CD4-positive, alpha-beta T cell treated with Interleukin-4 for 4 hours (primary cell): ENCODE measurements at places on chromosomes 6 and 20.
A peak's percentile ranks its signal among the peaks of the same experiment; 100 is the strongest.

DNA sequence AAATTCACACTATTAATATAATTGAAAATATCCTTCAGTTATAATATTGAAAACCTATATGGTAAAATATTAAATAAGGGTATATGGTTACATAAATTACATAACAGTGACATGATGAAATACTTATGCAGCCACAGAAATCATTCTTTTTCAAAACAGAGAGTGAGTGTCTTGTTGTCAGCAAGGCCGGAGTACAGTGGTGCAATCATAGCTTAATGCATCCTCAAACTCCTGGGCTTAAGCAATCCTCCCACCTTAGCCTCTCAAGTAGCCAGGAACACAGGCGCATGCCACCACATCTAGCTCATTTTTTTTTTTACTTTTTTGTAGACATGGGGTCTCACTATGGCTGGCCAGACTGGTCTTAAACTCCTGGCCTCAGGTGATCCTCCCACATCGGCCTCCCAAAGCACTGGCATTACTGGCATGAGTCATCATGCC is 40.4 kb downstream of the FAM8A1 start:
- no peak for DNase-seq

DNA sequence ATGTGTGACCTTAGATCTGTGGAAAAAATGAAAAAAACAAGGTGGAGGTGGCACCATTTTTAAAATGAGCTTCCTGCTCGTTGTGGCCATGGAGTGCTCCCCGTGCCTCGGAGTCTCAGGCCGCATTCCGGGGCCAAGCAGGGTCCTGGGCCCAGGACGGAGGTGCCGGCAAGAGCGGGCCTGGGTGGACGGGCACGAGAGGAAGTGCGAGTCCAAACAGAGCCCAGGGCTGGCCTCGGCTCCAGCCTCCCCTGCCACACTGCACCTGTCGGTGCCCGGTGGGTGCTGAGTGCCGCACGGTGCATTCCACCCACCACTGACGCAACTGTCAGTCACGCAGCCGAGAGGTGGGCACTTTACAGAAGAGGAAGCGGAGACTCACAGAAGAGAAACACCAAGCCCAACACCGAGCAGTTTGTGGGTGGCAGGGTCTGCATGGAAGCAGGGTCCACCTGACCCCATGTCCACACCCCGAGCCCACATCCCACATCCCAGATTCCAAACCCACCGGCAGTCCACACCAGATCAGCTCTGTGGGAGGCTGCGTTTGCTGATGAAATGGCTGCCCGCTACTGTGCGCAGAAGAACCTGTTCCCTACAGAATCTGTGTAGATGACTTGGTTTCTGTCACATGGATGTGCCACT is 97.7 kb downstream of the PSMB1 start:
- DNase-seq: no peak

- no peak for DNase-seq
These were observed 158.8 kb downstream of the JARID2 start for GRCh38 chr6:15404685-15404980.

DNA sequence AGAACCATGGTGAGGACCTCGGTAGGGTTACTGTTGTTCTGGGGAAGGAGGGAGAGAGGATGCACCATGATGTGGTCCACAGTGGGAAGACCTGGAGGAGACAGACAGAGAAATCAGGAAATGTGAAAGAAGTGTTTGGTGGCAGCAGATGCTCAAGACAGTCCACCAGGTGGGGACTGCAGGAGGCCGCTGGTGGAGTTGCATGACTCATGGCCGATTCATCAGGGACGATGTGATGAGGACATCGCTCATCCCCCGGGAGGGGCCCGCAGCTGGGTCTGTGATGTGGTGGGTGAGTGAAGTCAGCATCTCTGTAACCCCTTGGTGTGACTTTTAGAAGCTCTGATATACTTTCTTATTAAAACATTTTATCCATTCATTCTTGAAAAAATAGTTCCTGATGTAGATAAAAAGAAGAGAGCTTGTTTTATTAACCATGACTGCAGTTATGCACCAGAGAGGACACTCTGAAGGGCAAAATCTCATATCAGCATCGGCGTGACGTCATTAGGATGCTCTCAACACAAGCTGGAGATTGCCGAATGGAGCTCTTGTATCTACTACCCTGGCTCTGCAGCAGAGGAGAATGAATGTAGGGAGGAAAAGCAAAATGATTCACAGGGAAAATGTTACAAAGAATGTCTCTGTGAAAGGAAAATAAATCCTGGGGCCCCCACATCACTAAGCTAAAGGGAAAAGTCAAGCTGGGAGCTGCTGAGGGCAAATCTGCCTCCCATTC is 71.2 kb downstream of the RAMACL start:
- peak; percentile 60 for DNase-seq

- no peak for DNase-seq
These were observed 99.0 kb upstream of the PREP start for GRCh38 chr6:105501826-105502344.

- DNase-seq: no peak
These were observed 11.2 kb downstream of the PCIF1 start for GRCh38 chr20:45945678-45946148.

DNA sequence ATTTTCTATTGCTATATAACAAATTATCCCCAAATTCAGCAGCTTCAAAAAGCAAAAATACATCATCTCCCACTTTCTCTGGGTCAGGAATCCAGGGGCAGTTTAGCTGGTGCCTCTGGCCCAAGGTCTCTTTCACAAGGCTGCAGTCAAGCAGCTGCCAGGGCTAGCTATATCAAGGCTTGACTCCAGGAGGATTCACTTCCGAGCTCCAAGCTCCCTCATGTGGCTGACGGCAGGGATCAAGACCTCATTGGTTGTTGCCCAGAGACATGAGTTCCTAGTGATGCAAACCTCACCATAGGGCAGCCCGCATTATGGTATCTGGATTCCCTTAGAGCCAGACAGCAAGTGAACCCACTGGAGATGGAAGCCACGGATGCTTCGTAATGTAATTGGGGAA is 1.3 kb upstream of the VNN1 start:
- no peak for DNase-seq

DNA sequence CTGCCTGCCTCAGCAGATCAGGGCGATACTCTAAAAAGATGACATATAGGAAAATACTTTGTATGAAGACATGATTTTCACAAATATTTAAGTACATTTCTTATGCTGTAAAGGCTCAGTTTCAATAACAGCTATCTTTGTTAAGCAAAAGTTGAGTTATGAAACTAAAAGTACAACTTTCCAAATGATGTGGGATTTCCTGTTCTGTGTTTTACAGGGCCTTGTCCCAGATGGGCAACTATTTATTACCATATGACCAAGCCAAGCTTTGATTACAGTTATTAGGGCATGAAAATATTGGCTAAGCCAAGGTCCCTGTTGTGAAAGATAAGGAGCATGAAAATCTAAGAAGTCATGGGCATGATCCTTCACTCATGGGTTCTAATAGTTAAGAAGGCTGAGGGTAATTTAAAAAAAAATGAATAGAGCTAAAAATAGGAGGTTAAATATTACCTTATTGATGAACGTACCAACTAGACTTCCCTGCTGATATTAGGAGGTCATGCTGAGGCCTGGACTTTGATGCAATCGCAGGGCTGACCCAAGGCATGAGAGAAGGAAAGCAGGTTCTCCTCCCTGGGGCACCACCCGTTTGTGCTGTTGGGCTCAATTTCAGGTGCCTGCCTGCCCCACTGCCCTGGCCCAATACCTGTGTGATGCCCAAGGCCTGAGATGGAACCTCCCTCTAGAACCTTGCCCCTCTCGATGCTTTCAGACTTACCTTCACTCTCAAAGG is 294.4 kb upstream of the PRDM1 start:
- no peak for DNase-seq

GRCh38 chr6:113953346-113953745 is 17.6 kb downstream of the HDAC2 start:
- DNase-seq: no peak

GRCh38 chr6:150079604-150080003 is 10.7 kb upstream of the ULBP3 start:
- peak; percentile 6 for DNase-seq

GRCh38 chr6:108524528-108525248 is 36.0 kb upstream of the FOXO3 start:
- DNase-seq: no peak

DNA sequence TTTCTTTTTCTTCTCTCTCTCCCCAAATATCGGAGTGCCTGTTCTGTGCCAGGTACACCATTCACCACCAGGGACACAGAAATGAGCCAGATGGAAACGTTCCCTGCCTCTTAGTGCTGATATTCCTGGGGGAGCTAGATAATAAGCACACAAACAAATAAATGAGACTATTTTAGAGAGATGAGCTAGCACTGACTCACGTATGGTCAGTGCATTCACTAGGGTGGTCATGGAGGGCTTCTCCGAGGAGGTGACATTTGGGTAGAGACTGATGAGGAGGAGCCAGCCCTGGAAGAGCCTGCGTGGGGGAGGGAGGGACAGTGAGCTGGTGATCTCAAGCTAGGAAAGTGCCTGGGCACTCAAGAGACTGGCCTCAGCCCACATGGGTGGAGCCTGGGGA is 252.3 kb upstream of the KCNG1 start:
- no peak for DNase-seq

DNA sequence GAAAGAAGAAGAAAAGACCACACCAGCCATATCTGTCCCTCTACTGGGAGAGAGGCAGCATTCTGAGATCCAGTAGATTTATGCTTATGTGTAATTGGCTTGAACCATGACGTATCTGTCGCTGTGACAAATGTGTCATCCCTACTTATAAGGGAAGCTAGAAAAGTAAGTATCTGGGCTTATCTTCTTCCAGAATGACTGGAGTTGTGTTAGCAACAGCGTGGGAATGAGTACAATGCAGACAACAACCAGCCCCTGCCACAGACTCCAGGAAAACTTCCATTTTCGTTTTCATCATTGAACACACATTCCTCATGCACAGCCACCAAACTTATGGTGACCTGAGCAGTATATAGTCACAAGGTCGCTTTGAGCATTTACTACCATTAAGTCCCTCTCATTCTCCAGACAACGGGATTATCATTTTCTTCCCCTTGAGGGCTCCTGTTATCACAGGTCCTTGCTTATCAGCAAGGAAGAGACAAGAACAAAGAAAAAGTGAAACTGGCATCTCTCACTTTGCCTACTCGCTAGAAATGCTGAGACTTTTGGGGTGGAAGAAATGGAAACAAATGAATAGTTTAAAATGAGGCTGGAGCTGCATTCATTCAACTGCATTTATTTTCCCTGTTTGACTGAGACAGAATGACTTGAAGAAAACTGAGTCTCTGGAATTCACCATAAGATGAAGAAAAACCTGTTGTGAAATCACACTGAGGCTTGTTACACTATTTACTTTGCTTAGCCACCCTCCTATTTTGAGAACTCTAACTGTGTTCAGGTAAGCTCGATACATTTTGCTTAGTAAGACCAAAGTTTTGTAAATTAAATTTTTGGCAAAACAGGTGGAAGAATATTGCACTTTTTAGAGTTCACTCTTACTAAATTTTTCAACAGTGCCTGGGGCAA is 149.3 kb upstream of the FOXQ1 start:
- no peak for DNase-seq

GRCh38 chr6:18264923-18265377 is 620 bp upstream of the DEK start:
- DNase-seq: no peak

- peak; percentile 58 for DNase-seq
These were observed 3.1 kb downstream of the MTCL3 start for GRCh38 chr6:127515794-127516661.

- no peak for DNase-seq
These were observed 129.7 kb upstream of the UFL1 start for GRCh38 chr6:96391776-96392360.

- peak; percentile 14 for DNase-seq
These were observed 48.1 kb downstream of the HLA-DPB1 start for GRCh38 chr6:33123732-33124524.

GRCh38 chr6:3330199-3330598 is 71.5 kb downstream of the PSMG4 start:
- no peak for DNase-seq

DNA sequence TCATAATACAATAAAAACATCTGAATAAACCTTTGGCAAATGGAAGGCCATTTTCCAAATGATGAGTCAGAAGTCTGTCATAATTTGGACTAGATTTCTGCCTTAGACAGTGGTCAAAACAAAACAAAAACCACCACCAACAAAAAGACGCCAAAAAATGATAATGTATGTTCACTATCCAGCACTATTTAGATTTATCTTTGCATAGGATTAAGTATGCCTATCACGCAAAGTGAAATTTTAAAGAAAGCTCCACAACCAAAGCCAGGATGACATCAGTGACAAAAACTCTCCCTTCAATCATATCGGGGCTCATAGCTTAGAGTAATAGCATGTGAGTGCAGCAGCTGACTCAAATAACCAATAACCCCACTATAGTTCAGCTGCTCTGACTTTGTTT is 201.9 kb downstream of the MOXD1 start:
- no peak for DNase-seq

GRCh38 chr20:32569380-32570305 is 15.5 kb downstream of the NOL4L start:
- DNase-seq: no peak

DNA sequence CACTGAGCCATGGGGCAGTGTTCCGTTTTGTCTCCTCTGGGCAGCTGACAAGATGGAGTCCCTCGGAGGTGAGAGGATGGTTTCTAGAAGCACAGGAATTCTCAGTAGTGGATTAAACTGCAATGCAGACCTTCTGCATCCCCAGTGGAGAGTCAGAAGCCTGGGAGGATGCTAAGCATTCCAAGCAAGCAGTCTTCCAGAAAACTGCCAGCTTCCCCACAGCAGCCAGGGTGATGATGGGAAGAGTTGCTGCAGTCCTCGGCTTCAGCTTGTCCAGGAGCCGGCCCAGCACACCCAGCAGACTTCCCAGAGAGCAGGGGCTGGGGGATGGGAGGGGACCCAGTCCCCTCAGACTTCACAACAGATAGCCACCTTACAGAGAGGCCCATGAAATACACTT is 163.6 kb downstream of the LY86 start:
- no peak for DNase-seq

- DNase-seq: no peak
These were observed 328.4 kb downstream of the CDC5L start for GRCh38 chr6:44715925-44716324.

DNA sequence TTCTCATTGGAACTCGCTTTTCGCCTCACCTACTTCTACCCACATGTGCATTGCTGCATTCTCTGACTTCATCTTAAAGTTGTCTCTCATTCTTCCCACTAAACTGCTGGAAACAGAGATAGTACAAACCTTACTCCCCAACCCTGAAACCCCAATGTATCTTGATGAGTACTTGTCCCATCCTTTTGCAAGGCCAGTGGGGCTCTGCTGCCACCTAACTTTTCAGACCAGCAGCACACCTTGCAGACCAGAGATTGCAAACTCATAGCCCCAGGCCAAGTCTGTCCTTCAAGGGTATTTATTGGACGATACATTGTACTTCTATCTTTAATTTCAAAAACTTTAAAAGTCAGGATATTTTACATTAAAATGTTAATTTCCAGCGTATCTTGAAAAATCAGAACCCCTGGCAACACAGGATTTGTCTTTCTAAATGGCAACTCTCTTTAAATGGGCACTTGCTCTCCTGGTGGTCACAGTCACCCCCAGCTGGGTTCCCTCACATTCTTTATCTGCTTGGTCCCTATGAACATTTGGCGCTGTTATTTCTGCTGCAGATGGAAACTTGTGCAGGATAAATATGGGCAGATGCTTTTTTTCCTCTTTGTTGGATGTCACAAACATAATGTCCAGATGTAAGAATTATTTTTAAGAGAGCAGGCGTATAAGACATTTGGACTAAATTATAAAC is 83.9 kb downstream of the SOD2 start:
- DNase-seq: no peak
